ENCODE measurements at places on chromosomes 2 and 18. TPM values are rescaled to one million over a fixed set of nuclear protein-coding genes. Genes with fewer than 3 reads are reported as not detected.

DNA sequence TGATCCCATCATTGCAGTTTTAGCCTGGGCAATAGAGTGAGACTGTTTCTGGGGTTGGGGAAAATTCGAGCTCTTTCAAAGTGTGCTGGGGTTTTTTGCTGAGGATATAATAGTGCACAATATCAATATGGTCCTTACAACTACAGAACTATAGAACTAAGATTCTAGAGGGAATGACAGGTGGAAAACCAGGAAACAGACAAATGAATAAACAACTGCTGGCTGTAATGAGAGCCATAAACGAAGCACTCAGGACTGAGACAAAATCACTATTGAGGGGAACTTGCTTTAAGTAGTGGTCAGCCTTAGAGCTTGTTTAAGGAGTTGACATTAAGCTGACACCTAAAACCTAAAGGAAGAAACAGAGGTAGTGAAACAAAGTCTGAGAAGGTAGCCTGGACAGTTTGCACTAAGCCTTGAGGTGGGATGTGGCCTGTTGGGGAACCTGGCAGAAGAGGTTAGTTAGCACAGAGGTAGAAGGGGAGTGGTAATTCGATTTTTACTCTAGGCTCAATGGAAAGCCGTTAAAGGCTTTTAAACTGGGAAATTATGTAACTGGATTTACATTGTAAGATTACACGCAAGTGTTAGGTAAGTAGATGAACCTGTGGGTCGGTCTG, 33.8 kb downstream of the LCLAT1 start:
- H3K4me3 ChIP-seq = no peak overlapping the region
- peaks cover 26% of the 10 kb centered on the region for H3K4me1 ChIP-seq
- no peak overlapping the region for H3K27ac ChIP-seq
- H3K27me3 ChIP-seq = no peaks in the 10 kb centered on the region

- DNase-seq = no peak
- no peak overlapping the region for H3K4me3 ChIP-seq
- no peak overlapping the region for H3K27ac ChIP-seq
Observed at GRCh38 chr2:39150890-39151497, 30.1 kb upstream of the SOS1 start.

- no peaks in the 10 kb centered on the region for H3K4me1 ChIP-seq
- no peak for DNase-seq
- no peaks in the 10 kb centered on the region for H3K36me3 ChIP-seq
- H3K4me3 ChIP-seq = no peak overlapping the region
- H3K27ac ChIP-seq = no peak overlapping the region
Observed at GRCh38 chr2:120955427-120955826, 219.8 kb downstream of the GLI2 start.

The FAM110C gene
- total RNA-seq = not detected

The PLGLB2 gene
- 3.2 TPM for total RNA-seq

Measured in Karpas-422 (cell line).